Caudate nucleus (tissue), 63 donors: ENCODE measurements at places on chromosomes 4 and X.

DNA sequence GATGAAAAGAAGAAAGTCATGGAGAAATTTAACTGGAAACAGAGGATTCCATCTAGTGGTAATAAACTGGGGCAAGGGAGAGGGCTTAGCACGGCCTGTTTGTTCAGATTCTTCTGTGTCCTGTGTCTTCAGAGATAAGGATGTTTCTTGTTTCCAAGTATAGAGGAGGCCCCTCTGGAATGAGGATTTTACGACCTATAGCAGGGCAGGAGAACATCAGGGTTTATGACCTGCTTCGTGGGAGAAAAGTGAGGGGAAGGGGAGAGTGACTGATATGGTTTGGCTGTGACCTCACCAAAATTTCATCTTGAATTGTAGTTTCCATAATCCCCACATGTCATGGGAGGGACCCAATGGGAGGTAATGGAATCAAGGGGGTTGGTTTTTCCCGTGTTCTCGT lies 93.0 kb upstream of the LDB2 start:
- DNase-seq, result no peak

- DNase-seq, result no peak
Measured at GRCh38 chrX:137563681-137564651, 2.0 kb upstream of the ZIC3 start.

- DNase-seq, result no peak
Measured at GRCh38 chr4:40280586-40280985, 54.5 kb upstream of the CHRNA9 start.

DNA sequence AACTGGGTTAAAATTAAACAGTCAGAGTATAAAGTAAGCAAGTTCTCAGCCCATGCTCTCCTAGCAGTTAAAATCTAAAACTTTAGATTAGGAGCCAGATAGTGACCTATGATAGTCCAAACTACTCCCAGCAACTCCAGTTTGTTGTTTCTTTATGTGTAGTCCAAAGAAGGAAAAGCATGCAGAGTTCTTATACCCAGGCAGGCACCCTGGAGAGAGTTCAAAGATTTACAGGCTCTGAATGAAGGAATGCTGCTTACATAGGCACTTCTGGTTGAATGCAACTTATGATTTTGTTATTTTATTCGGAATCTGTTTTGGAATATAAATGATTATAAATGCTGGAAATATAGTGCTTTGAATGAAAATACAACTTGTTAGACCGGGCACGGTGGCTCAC lies 67.2 kb downstream of the GPAT3 start:
- no peak for DNase-seq

GRCh38 chrX:22686138-22686541 lies 313.6 kb upstream of the DDX53 start:
- DNase-seq, result no peak

GRCh38 chrX:119690921-119691716 lies 1.8 kb downstream of the SEPTIN6 start:
- no peak for DNase-seq

DNA sequence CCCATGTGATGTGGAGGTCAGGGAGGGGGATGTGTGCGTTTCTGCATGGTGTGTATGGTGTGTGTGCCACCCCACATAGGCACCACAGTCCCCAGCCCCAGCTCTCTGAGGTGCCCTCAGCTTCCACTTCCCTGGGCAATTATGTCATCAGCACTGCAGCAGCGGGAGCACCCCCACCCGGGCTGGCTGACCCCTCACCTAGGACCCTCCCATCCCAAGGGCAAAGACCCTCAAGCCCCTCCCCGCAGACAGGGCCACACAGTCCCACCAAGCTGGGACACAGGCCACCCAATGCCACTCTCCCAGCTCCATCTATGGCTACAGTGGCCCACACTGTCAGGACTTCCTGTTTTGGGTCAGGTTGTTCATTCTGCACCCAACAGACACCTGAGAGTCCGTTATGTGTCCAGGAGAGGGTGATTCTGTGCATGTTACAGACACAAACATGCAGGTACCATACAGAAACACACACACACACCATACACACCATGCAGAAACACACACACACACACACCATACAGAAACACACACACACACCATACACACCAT lies 75.2 kb downstream of the JAKMIP1 start:
- no peak for DNase-seq

DNA sequence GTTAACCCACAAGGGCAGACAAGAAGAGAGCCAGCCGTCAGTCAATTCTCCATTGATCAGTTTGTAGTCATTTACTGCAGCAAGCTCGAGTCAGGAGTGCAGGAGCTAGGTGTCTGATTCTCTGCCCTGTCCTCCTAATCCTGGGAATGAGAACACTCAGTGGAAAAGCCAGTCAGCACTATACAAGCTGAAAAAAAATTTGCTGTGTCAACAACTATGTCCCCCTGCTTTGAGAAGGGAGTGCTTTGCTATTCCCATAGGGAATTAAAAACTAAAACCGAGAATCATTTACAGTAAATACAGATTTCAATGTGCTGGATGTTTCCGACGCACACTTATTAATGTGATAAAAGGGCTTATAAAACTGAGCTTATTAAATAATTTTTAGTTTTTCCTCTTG lies 84.2 kb downstream of the GRIA2 start:
- DNase-seq, result no peak

- no peak for DNase-seq
Measured at GRCh38 chr4:129342819-129343408, 247.0 kb downstream of the C4orf33 start.

- no peak for DNase-seq
Measured at GRCh38 chr4:164931551-164932324, 45.7 kb downstream of the TRIM61 start.

DNA sequence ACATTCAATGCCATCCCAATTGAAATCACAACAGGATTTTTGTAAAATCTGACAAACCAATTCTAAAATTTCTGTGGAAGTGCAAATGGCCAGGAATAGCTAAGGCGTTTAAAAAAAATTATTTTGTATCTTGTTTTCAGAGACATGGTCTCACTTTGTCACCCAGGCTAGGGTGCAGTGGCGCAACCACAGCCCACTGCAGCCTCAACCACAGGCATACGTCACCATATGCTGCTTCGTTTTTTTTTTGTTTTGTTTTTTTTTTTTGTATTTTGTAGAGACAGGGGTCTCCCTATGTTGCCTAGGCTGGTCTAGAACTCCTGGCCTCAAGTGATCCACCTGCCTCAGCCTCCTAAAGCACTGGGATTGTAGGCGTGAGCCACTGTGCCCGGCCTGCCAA lies 24.5 kb downstream of the ZNF41 start:
- DNase-seq, result no peak

DNA sequence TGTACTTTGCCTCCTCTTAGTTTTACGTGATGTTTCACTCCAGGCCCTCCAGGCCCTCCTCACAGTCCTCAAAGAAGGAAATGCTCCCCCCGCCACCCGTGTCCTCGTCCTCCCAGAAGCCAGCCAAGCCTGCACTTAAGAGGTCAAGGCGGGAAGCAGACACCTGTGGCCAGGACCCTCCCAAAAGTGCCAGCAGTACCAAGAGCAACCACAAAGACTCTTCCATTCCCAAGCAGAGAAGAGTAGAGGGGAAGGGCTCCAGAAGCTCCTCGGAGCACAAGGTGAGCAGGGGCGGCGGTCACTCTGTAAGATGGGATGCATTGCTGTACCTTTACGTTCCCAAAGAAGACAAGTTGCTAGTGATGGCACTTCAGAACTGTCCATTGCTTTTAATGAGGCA lies 94.4 kb downstream of the KLHL8 start:
- no peak for DNase-seq

GRCh38 chr4:5827108-5828004 lies 65.5 kb downstream of the CRMP1 start:
- DNase-seq, result no peak

DNA sequence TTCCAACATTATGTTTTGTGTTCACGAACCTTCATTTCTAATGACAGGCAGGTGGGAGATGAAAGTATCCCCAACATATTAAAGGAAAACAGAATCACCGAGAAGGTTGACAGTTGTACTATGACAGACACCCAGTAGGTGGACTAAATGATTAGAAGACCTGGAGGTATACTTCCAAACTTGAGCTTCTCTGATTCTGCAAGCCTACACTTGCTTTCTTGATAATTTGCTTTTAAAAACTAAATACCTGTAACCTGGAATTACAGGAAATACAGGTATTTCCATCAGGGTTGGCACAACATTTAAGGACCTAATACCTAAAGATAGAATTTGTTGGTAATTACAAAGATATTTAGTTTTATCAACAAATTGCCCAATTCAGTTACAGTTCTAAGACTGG lies 43.4 kb downstream of the C4orf51 start:
- DNase-seq, result no peak

DNA sequence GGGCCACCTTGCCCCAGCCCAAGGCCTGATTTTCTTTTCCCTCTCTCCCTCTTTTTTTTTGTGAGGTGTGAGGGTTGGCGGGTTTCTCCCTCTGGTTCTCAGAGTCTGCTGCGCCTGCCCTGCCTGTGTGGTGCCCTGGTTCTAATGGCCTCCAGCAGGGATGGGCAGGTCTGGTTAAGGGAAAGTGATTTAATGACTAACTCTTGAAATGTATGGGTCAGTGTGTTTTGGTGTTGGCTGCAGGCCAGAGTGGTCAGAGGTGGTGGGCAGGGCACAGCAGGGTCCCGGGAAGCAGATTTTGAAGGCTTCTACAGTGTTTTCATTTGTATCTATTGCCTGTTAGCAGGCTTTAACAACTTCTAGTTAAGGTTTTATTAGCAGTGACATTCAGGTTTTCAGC lies 39.0 kb downstream of the JADE1 start:
- no peak for DNase-seq

DNA sequence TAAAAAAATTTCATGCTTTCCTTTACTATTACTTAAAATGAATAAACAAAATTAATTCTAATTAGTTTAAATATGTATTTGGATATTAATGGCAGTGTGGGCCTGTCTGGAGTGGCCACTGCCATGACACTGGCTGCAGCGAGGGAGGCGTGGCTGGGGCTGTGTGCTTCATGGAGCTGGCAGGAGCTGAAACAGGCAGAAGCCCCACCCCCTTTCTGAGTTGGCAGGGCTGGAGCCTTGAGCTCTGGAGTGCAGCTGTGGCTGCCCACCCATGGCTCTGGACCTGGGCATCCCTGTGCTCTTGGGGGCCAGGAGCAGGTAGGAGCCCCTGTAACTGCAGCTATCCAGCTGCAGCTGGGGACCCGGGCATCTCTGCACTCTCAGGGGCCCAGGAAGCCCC lies 8.2 kb upstream of the HSD17B11 start:
- DNase-seq, result no peak

DNA sequence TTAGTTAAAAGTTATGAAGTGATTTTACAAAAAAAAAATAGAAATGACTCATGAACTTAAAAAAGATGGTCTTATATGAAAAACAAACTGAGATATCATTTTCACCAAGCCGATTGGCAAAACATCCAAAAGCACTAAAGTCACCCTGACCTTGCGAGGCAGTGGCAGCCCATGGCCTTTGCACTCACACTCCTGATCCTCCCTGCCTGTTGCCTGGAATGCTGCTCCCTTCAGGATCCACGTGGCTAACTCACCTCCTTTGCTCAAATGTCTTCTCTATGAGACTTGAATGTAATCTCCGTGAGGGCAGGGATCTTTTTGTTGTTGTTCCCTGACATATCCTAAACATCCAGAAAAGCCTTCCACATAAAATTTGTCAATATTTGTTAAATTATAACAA lies 106.4 kb downstream of the RAPGEF2 start:
- DNase-seq, result no peak

DNA sequence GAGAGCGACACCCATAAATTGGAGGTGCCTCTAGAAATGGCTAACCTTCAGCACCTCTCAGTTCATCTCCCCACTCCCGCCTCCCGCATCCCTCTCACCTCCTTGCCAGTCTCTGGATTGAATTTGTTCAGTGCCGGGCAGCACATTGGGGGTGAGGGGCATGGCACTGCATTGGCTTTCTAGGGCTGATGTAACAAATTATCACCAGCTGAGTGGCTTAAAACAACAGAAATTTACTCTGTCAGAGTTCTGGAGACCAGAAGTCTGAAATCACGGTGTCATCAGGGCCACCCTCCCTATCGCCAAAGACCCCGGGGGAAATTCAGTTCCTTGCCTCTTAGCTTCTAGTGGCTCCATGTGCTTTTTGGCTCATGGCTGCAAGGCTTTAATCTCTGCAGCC lies 105.1 kb upstream of the RBPJ start:
- DNase-seq, result no peak

DNA sequence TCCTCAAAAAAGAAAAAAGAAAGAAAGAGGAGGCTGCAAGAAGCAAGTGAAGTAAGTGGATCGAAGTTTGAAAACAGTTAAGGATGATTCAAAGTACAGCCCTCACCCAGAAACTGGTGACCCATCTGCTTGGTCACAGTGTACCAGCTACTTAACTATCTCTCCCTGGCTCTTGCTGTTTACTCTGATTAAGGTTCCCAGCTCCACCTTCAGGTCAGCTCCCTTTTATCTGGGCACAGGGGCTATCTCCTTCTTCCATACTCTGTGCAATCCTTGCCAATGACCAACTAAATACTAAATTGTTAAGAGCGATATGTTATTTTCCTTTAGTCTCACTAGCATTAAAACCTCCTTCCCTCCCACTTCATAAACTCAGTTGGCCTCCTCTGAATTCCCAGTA lies 81.5 kb upstream of the SMIM10 start:
- DNase-seq, result no peak

DNA sequence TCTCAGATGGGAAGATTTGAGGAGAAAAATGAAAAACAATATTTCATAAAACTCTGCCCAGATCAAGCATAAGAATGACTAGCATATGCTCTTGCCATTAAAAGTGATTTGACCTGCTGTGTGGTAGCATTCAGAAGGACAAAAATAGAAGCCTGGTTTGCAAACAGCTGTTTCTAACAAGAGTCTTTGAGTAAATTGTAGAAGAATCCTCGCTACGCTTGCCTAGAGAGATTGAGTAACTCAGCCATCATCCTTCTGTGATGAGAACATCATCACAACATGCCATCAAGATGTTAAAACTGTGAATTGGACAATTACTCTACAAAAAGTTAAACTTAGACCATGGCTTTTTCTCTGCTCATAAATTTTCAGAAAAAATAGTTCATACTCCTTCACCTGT lies 168.9 kb upstream of the PUDP start:
- DNase-seq, result no peak

- DNase-seq, result no peak
Measured at GRCh38 chrX:69085151-69085550, 80.1 kb downstream of the PJA1 start.

DNA sequence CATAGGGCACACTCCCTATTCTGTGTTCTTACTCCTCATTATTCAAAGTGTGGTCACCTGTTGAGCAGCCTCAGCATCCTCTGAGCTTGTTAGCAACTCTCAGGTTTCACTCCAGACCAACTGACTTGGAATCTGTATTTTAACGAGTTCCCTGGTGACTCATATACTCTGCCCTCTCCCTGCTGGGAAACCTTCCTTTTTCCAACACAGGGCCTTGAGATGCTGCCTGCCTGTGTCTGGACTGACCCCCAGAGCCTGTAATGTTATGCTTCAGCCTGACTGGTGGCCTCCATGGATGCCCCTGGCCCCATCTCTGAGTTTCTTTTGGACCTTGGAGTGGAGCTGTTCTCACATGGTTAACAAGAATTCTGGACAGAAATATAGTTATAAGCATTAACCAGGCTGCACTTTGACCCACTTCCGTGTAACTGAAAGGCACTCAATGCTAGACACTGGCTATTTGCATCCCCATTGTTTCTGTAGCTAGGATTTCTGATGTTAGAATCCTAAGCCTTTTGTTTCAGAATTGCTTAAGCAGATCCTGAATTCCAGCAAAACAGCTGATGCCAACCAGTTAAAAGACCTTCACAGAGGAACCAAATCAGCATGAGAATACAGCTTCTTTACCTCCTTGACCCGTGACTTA lies 262.6 kb downstream of the STIM2 start:
- DNase-seq, result peak; percentile 1
